Cardiac septum (tissue), 1 donor: ENCODE measurements at places on chromosomes 4 and X.

GRCh38 chr4:159148441-159148840, 45.6 kb downstream of the RAPGEF2 start:
- DNase-seq: no peak

DNA sequence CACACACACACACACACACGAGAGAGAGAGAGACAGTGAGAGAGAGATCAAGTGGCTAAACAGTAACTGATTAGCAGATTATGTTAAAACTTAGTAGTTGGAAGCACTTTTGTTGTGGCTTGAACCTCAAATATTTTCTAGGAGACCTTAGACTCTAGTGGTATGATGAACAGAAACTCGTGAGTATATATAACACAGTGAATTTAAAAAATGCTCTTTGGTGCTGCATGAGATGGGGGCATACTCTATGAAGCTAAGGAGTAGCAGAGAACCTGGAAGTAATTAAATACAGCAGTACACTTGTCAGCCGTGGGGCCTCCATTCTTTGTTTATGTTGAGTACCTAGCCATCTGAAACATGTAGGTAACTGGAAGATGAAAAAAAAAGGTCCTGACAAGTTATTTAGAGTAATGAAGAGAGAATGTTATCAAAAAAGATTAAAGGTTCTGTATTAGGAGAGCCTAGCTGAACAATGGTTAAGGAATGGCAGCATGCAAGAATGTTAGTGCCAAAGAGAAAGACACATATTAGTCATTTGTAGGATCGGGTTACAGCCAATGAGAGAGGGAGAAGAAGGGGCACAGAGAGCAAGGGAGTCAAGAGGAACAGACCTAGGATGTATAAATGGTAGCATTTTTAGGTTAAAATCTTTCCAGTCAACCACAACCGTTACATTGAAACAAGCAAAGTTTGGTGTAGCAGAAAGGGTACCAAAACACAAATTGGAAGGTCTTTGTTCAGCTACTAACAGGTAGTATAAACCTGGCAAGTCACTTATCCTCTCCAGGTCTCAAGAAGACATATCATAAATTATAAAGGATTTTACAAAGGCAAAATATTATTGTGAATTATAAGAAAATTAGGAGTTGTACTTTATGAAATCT, 316.7 kb upstream of the DIPK2B start:
- DNase-seq: no peak

DNA sequence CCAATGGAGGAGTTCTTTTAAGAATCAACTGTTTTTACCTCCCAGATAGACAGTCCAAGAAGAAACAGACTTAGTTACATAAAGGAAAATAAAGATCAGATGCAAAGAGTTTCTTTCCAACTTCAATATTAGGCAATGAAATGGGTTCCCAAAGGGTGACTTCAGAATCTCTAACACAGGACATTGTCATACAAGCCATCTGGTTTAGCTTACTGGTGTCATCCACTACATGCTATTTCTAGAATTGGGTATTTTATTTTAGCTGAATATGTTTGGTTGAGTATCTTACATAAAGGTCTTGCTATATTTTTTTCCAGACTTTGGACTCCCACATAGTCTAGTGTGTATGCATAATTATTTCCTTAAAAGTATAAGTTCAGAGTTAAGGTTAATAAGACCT, 162.1 kb upstream of the SLC7A11 start:
- DNase-seq: no peak

DNA sequence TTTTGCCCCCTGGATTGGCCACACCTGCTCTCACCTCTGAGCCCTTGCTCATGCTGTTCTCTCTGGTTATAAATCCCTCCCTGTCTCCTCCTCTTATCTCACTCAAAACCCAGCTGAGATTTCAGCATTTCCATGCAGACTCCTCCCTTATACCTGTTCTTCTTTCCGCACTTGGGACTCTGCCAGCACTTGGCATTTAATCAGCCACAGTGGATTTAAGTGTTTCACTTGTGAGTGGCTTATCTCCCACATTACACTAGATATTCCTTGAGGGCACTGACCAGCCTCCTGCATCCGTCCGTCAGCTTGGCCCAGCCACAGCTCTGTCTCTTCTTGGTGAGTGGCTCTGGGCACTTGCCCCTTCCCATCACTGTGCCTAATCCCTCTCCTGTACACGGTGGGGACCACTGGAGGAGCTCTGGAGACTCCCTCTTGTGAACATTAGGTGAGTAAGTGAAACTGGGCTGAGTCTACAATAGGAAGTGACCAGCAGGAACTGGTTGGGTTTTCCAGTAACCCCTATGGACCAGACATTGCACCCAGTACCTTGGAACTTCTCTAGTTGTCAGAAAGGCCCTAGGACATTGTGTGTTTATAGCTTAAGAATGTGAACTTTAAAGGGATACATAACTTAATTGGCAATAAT, 19.9 kb downstream of the FGFBP1 start:
- no peak for DNase-seq

DNA sequence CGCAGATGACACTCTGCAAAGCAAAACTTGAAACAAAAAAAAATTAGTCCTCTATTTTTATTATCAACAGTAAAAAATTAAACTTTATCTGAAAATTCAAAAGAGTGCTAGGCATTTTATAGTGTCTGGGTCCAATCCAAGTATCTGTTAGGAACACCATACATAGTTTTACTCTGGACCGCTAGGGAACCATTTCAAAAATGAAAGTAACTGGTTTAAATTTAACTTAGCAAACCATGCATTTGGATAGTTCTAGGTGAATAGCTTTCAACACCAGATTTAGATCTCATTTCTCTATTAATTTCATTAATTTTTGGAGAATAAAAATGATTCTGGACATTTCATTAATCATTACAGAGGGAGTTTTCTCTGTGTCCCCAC, 1.2 kb downstream of the KLKB1 start:
- no peak for DNase-seq

- no peak for DNase-seq
These were observed 25.1 kb downstream of the ADAD1 start for GRCh38 chr4:122403861-122404260.

GRCh38 chr4:109973529-109973905, 60.8 kb downstream of the EGF start:
- DNase-seq: no peak

DNA sequence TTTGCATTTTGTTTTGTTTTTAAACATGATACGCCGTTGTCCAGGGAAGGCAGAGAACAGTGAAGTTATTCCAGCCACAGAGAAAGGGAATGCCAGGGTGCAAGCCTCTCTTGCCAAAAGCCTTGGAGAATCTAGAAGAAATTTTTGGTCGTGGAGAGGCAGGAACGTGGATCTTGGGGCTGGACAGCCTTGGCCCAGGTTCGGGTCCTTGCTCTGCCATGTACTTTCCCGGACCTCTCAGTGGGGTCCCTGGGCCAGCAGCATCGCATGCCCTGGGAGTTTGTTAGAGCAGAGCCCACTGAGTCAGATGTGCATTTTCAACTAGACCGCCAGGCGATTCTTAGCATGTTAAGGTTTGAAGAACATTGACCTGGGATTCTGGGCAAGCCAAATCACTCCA, 18.6 kb downstream of the FAM9A start:
- no peak for DNase-seq

- DNase-seq: no peak
These were observed 144.6 kb upstream of the KIT start for GRCh38 chr4:54513204-54513603.

DNA sequence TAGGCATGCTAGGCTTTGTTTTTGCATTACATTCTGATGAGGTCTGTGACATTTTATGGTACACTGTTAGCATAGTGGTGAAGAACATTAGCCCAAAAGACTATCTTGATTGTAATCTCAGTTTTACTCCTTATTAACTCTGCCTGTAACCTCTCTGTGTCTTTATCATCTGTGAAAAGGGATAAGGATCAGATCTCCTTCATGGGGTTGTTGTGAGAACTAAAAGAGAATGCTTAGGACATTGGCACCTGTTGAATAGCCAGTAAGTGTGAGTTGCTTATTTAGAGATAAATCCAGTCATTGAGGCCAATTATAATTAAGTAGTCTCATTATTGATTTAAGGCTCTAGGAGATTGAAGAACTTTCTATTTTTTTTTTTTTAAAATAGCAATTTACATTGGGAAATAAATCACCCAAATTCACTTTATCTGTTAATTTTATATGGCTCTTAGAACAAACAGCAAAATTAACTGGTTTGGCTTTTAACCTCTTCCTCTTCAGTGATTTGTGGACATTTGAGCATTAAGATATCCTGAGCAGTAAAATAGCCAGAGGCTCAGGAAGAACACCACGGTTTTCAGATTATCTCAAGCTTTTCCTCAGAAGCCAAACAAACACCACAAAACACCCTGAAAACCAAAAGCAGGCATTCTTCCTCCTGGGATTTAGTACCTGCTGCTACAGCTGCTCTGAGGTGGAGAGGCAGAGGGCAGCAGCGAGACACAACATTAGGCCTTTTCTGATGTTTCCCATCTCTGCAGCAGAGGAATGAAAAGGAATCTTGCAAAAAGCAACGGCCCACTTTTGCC, 192.9 kb downstream of the ARHGAP10 start:
- no peak for DNase-seq

DNA sequence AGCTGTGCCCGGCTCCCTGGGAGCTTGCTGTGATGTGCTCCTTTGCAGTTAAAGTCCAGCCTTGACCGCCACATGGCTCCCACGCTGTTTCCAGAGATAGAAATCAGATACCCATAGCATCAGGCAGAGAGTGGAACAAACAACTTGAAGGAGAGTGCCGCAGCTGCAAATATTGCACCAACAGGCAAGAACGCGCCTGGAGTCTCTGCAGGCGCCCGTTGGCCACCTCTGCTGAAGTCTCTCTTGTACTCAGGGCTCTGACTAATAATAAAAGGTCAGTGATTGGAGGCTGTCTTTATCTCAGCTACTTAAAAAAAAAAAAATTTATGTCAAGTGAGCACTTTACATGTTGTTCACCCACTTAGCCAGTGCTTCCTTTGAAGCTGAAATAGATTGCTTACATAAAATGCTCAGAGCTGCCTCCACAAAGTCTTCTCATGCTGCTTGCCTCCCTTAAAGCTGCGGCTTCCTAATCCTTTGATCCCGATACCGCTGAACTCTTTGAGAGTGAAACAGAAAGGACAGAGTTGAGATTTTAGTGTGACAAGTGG, 30.9 kb upstream of the TENM3 start:
- no peak for DNase-seq

DNA sequence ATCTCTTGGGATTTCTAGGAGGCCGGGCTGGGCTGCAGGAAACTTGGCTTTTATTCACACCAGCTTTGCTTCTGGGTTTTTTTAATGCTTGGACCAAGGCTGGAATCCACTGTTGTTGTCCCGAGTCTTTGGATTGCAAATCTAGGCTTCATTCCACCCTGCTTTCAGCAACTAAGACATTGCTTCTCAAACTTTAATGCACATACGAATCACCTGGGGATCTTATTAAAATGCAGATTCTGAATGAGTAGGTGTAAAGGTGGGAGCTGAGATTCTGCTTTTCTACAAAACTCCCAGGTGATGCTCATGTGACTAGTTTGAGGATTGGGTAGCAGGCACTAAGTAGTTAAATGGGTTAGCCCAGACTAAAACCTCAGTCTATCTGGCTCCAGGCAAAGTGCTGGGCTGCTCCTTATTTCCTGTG, 39.2 kb upstream of the GPC4 start:
- DNase-seq: no peak

GRCh38 chrX:39677978-39678791, 419.6 kb downstream of the BCOR start:
- no peak for DNase-seq

GRCh38 chr4:42417550-42417949, 20.3 kb downstream of the SHISA3 start:
- DNase-seq: no peak

DNA sequence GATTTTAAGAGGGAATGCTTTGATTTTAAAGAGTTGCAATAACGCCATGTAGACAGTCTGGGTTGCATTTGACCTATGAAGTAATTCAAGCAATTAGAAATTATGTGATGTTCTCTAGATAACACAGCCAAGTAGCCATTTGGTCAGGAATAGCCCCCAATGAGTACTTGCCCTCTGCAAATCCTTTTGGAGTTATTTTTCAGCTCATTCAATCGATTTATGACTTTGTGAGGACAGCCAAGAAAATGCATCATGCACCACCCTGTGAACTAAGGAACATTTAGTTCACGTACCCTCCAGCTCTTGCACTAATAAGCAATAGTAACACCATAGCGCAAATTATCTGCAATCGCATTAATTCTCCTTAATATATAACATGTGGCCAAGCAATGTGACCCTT, 552.6 kb upstream of the INTU start:
- DNase-seq: no peak

DNA sequence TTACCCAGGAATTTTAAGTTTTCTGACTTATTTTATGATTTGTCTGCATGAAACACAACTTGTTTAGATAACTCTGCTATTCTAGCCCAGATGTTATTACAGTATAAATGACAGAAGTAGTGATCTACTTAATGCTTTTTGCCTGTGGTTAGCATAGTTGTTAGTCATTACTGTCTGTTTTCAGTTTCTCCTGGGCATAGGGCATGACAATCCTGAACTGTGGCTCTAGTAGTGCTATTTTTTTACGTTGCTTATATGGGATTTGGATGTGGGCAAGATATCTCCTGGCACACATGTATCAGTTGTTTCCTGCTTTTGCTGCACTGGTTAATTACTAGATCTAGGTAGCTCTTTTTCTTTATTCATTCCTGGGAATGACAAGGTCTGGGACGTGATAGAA, 1005.8 kb downstream of the PCDH18 start:
- DNase-seq: no peak

- no peak for DNase-seq
These were observed 29.1 kb downstream of the RIPPLY1 start for GRCh38 chrX:106874075-106874474.

GRCh38 chrX:54494989-54495813, 833 bp downstream of the FGD1 start:
- DNase-seq: no peak

GRCh38 chrX:17967888-17968287, 106.8 kb upstream of the RAI2 start:
- no peak for DNase-seq

GRCh38 chr4:158895797-158896576, 127.2 kb downstream of the FNIP2 start:
- DNase-seq: no peak

- no peak for DNase-seq
These were observed 18.4 kb upstream of the CC2D2A start for GRCh38 chr4:15451181-15451865.

DNA sequence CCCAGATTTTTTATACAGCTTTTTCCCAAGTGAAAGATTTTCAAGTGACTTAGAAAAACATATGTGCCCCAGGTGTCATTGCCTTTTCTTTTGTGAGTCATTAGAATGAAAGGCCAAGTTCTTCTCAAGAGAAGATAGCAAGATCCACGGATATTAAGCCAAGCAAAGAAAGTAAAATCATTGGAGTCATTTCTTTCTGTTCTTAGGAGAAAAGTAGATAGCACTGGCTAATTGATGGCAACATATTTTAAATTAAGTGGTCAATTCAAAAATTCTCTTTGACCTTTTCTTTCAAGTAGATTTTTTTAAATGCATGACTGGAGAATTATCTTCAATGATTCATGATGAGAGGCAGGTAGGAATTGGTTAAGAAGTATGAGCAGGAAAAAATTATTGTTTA, 94.4 kb downstream of the HHIP start:
- no peak for DNase-seq

DNA sequence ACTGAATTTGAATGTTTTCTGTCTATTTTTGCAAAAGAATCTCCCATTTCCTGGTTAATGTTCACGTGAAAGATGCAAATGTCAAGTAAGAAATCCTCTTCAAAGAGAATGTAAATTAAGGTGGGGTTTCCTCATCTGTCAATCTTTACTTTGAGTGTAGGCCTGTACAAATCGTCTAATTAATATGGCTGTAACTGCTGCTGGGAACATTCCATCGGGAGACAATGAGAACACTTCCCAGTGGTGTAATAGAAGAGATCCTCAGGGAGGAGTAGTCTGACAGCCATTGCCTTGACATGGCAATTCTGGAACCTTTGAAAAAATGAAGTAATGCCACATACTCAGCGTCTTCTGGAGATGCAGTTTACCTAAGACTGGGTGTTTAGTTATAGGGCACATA, 3.7 kb downstream of the EREG start:
- no peak for DNase-seq
